Epithelial cell of esophagus (primary cell): ENCODE measurements at places on chromosomes 1 and 21.
A peak's percentile ranks its signal among the peaks of the same experiment; 100 is the strongest.

DNA sequence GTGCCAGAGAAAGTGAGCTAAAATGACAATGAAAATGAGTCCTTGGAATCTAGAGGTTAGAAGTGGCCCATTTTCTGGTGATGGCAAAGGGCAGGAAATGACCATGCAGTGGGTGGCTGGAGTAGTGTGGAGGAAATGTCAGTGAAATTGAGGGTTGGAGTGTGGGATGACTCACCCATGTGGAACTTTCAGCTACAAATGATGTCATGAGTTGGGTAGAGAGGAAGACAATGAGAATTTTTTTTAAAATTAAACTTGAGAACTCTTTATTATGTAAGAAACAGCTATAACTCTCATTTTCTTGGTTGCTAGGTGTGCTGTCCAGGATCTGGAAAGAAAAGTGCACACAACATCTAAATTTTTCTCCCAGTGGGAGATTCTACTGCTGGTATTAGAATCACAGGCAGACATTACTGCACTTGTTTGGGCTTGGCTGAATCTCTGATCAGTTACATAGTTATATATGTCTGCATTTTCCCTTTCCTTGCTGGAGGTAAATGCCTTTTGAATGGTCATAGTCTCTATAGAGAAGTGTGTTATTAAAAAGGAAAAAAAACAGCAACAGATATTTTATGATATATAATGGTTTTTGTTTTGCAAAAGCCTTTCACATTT is 56.8 kb upstream of the GNG12 start:
- DNase-seq: peak; percentile 83

- no peak for DNase-seq
Measured at GRCh38 chr1:149916193-149916897, 1.3 kb downstream of the SV2A start.

DNA sequence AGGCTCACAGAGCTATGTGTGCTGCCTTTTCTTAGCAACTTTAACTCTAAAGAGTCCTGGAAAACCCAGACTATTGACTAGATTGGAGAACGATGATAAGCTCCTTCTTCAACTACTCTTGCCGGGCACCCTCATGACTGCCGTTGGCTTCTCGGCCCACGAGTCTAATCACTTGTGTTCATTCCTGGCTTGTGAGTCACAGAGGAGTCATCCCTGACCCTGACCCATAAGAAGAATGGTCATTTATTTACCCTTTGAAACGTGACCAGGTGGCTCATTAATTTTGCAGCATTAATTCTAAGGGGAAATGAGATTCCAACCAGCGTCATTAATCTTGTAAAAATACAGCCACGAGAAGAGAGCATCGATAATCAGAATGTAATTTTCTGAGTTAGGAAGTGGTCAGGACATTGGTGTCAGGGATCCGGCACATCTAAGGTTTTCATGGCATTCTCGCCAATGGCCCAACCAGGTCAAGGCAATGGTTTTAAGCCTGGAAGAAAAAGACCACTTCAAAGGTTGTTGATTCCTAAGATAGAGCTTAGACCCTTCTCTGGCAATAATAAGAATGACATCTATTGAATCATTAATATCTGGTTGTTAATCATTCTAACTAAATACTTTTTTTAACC is 183.6 kb upstream of the RUNX1 start:
- DNase-seq: peak; percentile 53

DNA sequence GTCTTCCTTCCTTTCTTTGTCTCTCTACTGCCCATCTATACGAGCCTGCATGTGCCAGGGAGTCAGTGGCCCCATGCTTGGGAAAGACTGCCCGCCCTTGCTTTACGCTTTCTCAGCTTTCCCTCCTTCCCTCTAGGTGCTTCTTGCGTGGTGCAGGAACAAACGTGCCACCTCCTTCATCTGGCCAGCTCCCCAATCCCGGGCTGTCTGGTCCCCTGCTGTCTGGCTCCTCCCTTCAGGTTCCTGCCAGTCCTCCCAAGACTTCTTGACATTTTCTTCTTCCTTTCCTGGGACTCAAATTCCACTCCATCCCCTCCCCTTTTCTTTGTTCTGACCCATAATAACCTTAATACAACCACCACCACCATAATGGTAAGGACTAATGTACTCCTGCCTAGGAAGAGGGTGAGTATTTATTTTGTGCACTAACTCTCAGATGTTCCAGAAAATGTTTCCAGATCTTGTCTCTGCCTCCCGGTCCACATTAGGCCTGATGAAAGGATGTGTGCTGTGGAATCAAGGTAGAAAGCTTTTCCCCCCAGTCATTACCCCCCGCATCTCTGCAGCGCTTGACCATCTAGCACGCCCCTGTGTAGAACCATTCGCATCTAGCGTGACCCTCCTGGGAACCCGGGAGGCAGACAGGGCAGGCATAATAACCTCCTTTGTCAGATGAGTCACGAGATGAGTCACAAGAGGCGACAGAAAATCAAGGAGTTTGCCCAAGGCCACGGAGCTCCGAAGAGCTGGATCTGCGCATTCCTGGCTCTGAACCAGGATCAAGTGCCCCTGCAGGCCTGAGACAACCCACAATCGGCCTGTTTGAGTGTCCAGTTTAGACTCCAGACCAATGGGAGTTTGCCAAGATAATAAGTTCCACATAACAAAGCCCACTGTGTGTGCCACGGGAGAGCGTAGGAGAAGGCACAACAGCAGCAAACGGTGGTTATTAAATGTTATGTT is 60.1 kb upstream of the NEK2 start:
- DNase-seq: peak; percentile 82

DNA sequence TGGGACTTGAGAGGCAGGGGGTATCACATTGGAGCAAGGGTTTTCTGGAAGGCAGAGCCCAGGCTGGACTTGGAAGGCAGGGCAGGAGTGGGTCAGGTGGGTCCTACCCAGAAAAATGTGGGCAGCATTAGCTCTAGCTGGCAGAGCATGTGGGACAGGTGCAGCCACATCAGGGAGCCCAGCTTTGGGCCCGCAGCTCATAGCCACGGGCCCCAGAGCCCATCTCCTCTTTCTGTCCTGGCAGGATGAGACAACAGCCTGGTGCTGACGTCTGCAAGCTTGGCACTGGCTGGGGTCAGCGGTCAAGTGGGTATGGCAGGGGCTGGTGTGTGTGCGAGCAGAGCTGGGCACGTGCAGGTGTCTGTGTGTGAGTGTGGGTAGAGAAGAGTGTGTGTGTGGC is 154.7 kb downstream of the GRIK3 start:
- DNase-seq: no peak

GRCh38 chr1:174152427-174152826 is 6.9 kb upstream of the RABGAP1L start:
- peak; percentile 22 for DNase-seq
